Activated CD4-positive, alpha-beta T cell treated with anti-CD3 and anti-CD28 coated beads for 36 hours (primary cell): ENCODE measurements at places on chromosomes 12 and 14. TPM values are rescaled to one million over a fixed set of nuclear protein-coding genes. Genes with fewer than 3 reads are reported as not detected.

Gene CLEC12A
- not detected for total RNA-seq

Gene CABP1
- 0.90 TPM for total RNA-seq

Gene LRTM2
- total RNA-seq: not detected

Gene KRT73
- 1.9 TPM for total RNA-seq

Gene SLCO1C1
- total RNA-seq: not detected

Gene TAPBPL
- total RNA-seq: 27.4 TPM

Gene PPP1CC
- 283 TPM for total RNA-seq

Gene CD69
- total RNA-seq: 127 TPM

Gene TAS2R42
- total RNA-seq: not detected

Gene CIT
- total RNA-seq: 54.6 TPM

Gene ITGB7
- total RNA-seq: 73.0 TPM

Gene PTPRO
- 0.49 TPM for total RNA-seq

Gene TNFRSF1A
- 58.7 TPM for total RNA-seq

Gene TRIP11
- total RNA-seq: 35.7 TPM

Gene DNAH10
- total RNA-seq: 0.16 TPM

Gene RD3L
- not detected for total RNA-seq

Gene CLEC2D
- 190 TPM for total RNA-seq

Gene P2RX7
- total RNA-seq: 5.0 TPM

Gene SOAT2
- 0.57 TPM for total RNA-seq

Gene SLC25A21
- not detected for total RNA-seq

Gene MYRFL
- not detected for total RNA-seq

Gene AQP6
- not detected for total RNA-seq

Gene TAS2R13
- 0.35 TPM for total RNA-seq

Gene OR4E2
- not detected for total RNA-seq

Gene PTPRR
- total RNA-seq: not detected

Gene ZC2HC1C
- 1.2 TPM for total RNA-seq

Gene FOXN4
- total RNA-seq: not detected

Gene CDC42BPB
- 4.0 TPM for total RNA-seq

Gene TSPAN19
- not detected for total RNA-seq

Gene BHLHE41
- total RNA-seq: not detected

Gene TMEM117
- total RNA-seq: 1.4 TPM

Gene PIANP
- total RNA-seq: 0.93 TPM

Gene CKB
- total RNA-seq: 4.0 TPM

Gene SRRM4
- total RNA-seq: not detected

Gene HOXC6
- not detected for total RNA-seq

Gene CRIP1
- total RNA-seq: 182 TPM

Gene CFAP251
- total RNA-seq: 0.65 TPM

Gene TAS2R20
- total RNA-seq: 1.2 TPM

Gene KCNJ8
- total RNA-seq: not detected

Gene KCNC2
- total RNA-seq: not detected

Gene CBLN3
- total RNA-seq: 12.2 TPM

Gene SMOC1
- not detected for total RNA-seq

Gene RERG
- not detected for total RNA-seq

Gene CPNE6
- not detected for total RNA-seq

Gene SPX
- total RNA-seq: 0.61 TPM

Gene PCNX4
- 27.6 TPM for total RNA-seq

Gene NGB
- total RNA-seq: not detected

Gene HRK
- not detected for total RNA-seq

Gene KLRK1
- total RNA-seq: not detected

Gene FAR2
- 8.1 TPM for total RNA-seq

Gene GZMB
- total RNA-seq: 2,147 TPM

Gene LRIG3
- 0.09 TPM for total RNA-seq

Gene GARIN6
- total RNA-seq: not detected

Gene MYO1H
- not detected for total RNA-seq

Gene TAS2R46
- total RNA-seq: 0.46 TPM

Gene GPX2
- total RNA-seq: not detected

Gene SRGAP1
- total RNA-seq: 0.02 TPM

Gene DLK1
- total RNA-seq: not detected

Gene WNK1
- 127 TPM for total RNA-seq
